Activated CD4-positive, alpha-beta memory T cell treated with anti-CD3 and anti-CD28 coated beads, Interleukin-2, amount 10 ng/mL, durations not matched to agents 7 days and 5 days (primary cell): ENCODE measurements at places on chromosomes 6 and 20. TPM values are rescaled to one million over a fixed set of nuclear protein-coding genes. Genes with fewer than 3 reads are reported as not detected.

DNA sequence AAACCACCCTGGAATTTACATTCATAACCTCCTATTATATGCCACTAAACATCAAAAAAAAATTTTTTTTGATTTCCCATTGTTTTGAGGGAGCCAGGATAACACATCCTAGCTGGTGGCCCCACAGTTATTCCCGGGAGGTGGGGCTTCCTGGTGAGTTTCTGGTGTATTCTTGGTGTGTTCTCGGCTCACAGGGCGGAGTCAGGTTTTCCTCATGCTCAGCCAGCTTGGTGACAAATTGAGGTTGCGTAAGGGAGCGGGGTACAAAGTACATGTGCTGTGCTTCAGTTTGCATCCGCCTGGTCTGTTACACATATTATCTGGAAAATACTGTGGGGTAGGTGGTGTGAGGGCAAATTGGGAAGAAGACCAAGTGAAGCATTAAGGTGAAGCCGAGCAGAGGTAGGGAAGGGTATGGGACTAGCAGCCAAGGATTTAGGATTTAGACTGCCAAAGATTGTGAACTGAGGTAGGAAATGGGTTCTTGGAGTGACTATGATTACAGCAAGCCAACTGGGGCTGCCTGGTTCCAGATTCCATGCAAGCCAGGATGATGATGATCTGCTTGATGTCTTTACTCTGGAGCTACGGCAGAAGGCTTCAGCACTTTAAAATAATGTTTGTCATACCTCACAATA, 46.2 kb upstream of the EEF1A1 start:
- DNase-seq: no peak

The RBPJL gene
- not detected for total RNA-seq

- no peak for DNase-seq
Measured at GRCh38 chr20:3804254-3804751, 8.2 kb downstream of the CDC25B start.

GRCh38 chr20:43408848-43409576, 48.7 kb upstream of the SRSF6 start:
- no peak for DNase-seq

The TTBK1 gene
- total RNA-seq: 0.30 TPM

- no peak for DNase-seq
Measured at GRCh38 chr6:6883011-6883410, 224.8 kb upstream of the RREB1 start.
